AG04450 (cell line): ENCODE measurements at places on chromosomes 7 and 10. TPM values are rescaled to one million over a fixed set of nuclear protein-coding genes. Genes with fewer than 3 reads are reported as not detected.

DNA sequence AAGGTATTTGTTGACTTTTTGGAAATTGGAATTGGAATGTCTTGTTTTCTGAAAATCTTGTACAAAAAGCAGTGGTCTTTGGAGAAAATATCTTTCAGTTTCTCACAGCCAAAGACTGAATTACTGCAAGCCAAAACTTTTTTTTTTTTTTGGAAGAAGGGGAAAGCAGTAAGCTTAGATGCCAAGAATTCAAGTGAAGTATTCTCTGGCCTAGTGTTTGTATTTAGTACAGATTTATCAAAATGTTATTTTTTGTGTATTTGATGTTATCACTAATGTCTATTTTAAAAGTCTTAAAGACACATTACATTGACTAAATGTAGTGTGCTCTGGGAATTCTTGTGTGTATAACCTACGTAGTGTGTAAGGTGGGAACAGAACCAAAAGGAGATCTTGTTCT lies 6.2 kb downstream of the TET1 start:
- DNase-seq = no peak

- no peak for DNase-seq
These were observed 194.8 kb downstream of the MAD1L1 start for GRCh38 chr7:2037808-2038522.

GRCh38 chr7:138502023-138502767 lies 42.1 kb downstream of the TRIM24 start:
- no peak for DNase-seq

GRCh38 chr7:107993891-107994291 lies 9.1 kb downstream of the LAMB1 start:
- DNase-seq = no peak

- no peak for DNase-seq
These were observed 102.7 kb downstream of the KMT2C start for GRCh38 chr7:152333134-152333533.

GRCh38 chr7:129212596-129212995 lies 12.2 kb upstream of the AHCYL2 start:
- DNase-seq = no peak

- DNase-seq = no peak
These were observed 9.2 kb upstream of the SP8 start for GRCh38 chr7:20795881-20796280.

Gene ZNF488
- 0.16 and 0.19 TPM in 2 replicates for polyA plus RNA-seq

Gene COL26A1
- 0.06 TPM in 1 of 2 replicates, not detected in the other for polyA plus RNA-seq

Gene SFTPD
- polyA plus RNA-seq = not detected in 2 replicates
